Liver (tissue), 10 donors: ENCODE measurements at places on chromosomes 4 and X. TPM values are rescaled to one million over a fixed set of nuclear protein-coding genes. Genes with fewer than 3 reads are reported as not detected.
A peak's percentile ranks its signal among the peaks of the same experiment; 100 is the strongest.

DNA sequence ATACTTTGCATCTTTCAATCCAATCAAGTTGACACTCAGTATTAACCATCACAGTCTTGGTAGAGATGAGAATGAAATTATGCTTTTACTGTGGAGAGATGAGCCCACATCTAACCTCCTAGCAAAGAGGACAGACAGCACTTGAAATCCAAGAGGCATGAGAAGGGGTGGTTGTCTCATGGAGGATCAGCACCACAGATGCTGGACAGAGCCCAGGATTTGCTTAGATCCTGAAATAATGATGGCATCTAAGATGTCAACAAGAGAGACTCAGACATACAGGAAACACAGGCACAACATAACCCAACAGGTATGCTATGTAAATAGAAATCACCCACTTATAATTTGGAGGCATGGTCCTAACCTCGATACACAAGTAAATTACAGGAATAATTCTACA is 74.3 kb upstream of the VCX2 start:
- no peak overlapping the region for H3K4me3 ChIP-seq
- H3K4me1 ChIP-seq = no peaks in the 10 kb centered on the region
- no peak for DNase-seq
- H3K27ac ChIP-seq = no peak overlapping the region

GRCh38 chr4:69070590-69070989 is 25.7 kb upstream of the UGT2B7 start:
- no peaks in the 10 kb centered on the region for H3K27me3 ChIP-seq
- H3K4me1 ChIP-seq = peaks cover 4% of the 10 kb centered on the region
- no peak for DNase-seq
- H3K4me3 ChIP-seq = no peak overlapping the region
- H3K36me3 ChIP-seq = no peaks in the 10 kb centered on the region
- peak overlapping the region; percentile 62 for H3K27ac ChIP-seq

- H3K27me3 ChIP-seq = no peaks in the 10 kb centered on the region
- no peak overlapping the region for H3K4me3 ChIP-seq
- no peak for DNase-seq
- H3K36me3 ChIP-seq = no peaks in the 10 kb centered on the region
These were observed 214.2 kb downstream of the CLCN4 start for GRCh38 chrX:10370976-10371375.

GRCh38 chr4:93982255-93982654 is 153.7 kb downstream of the ATOH1 start:
- no peak overlapping the region for H3K4me3 ChIP-seq
- no peak overlapping the region for H3K27ac ChIP-seq
- H3K4me1 ChIP-seq = no peaks in the 10 kb centered on the region
- no peaks in the 10 kb centered on the region for H3K36me3 ChIP-seq
- H3K27me3 ChIP-seq = no peaks in the 10 kb centered on the region

DNA sequence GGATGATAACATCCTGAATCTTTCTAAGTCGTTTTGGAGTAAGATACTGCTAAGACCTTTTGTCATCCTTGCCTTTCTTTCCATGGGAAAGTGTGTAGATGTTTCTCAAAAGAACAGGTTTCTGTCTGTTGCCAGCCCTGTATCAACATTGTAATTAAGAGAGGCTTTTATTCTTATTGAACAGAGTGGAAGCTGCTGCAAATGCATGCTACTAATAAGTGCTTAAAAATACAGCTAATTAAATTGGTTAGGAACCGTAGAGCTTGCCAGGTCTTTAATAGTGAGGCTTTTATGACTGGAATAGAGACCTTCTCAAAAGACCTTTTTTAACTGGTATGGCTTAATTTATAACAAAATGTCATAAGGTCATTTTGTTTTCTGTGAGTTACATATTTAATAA is 34.4 kb downstream of the INTU start:
- no peaks in the 10 kb centered on the region for H3K36me3 ChIP-seq
- no peak overlapping the region for H3K4me3 ChIP-seq
- H3K27me3 ChIP-seq = no peaks in the 10 kb centered on the region
- no peaks in the 10 kb centered on the region for H3K4me1 ChIP-seq
- no peak overlapping the region for H3K27ac ChIP-seq

DNA sequence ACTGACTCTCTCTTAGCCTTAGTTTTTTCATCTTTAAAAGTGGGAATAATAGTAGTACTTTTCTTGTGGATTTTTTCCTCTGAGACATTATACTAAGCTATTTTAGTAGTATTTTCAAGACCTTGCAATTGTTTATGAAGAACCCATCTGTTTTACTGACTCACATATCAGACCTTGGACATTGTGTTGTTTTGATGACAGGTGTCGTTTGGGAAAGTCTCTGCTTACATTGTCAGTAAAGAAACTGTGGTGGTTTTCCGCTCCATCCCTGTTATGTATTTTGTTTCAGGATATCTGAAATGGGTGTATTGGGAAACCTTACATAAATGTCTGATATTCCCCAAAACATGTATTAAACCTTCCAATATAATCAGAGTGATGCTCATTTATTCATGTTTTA is 92.2 kb downstream of the STIM2 start:
- no peak overlapping the region for H3K27ac ChIP-seq
- no peaks in the 10 kb centered on the region for H3K27me3 ChIP-seq
- H3K4me3 ChIP-seq = no peak overlapping the region
- no peaks in the 10 kb centered on the region for H3K4me1 ChIP-seq
- no peak for DNase-seq
- H3K36me3 ChIP-seq = no peaks in the 10 kb centered on the region

Gene IGSF1
- total RNA-seq = 50.7 TPM

Gene NLRP2B
- not detected for total RNA-seq

DNA sequence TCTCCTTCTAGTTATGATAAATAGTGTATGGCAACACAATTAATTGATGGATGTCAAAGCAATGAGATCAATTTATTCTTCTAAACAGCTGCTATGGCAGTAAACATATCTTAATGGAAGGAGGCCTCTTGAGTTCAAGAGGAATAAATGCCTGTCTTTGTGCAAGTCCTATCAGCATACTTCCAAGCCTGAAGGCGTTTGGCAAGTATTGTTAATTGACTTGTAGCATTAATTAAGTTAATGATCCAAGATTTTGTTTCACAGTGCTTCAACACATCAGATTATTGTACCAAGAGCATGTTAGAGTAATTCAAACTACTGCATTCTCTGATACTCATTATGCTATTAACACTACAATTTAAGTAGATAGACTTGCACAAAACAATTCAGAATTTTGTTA is 144.8 kb downstream of the FAT4 start:
- no peak overlapping the region for H3K4me3 ChIP-seq
- no peaks in the 10 kb centered on the region for H3K36me3 ChIP-seq
- no peak overlapping the region for H3K27ac ChIP-seq
- DNase-seq = no peak

Gene CYBB
- total RNA-seq = 65.7 TPM

- H3K4me1 ChIP-seq = no peaks in the 10 kb centered on the region
- H3K4me3 ChIP-seq = no peak overlapping the region
- no peaks in the 10 kb centered on the region for H3K27me3 ChIP-seq
- H3K36me3 ChIP-seq = no peaks in the 10 kb centered on the region
- no peak overlapping the region for H3K27ac ChIP-seq
- no peak for DNase-seq
These were observed 8.3 kb upstream of the SPP1 start for GRCh38 chr4:87967193-87967592.

DNA sequence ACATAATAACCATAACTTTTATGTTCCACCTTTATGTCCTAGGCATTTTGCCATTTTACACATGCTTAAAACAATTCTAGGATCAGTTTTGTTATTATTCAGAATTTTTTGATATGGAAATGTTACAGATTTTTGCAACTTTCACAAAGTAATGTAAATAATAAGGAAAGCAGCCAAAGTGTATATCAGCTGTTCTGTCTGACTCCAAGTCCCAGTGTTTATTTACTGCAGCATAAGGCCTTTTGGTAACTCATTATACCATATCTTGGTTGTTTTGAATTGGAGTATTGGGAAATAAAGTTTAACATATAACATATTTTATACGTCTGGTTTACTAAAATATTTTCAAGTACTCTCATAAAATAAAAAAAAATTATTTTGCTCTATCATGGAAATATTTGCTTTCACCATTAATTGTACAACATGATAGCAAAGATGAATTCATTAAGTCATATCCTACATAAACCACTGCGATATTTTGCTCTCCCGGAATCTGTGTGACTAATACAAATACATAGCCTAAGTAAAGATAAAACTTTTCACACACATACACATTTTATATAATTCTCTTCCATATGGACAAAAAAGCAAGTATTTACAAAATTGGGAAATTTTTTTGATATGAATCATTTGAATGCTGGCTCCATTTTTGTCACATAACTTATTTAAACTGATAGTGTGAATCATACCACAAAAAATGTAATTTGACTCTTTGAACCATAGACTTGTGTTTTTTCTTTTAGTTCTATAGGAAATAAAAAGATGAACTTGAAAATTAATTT is 399.0 kb downstream of the PABPC4L start:
- no peaks in the 10 kb centered on the region for H3K36me3 ChIP-seq
- no peaks in the 10 kb centered on the region for H3K27me3 ChIP-seq
- no peak overlapping the region for H3K4me3 ChIP-seq
- H3K4me1 ChIP-seq = no peaks in the 10 kb centered on the region
- H3K27ac ChIP-seq = no peak overlapping the region

Gene PTTG2
- total RNA-seq = 0.92 TPM

GRCh38 chr4:133178956-133179355 is 29.9 kb downstream of the PCDH10 start:
- H3K4me1 ChIP-seq = no peaks in the 10 kb centered on the region
- no peak overlapping the region for H3K27ac ChIP-seq
- no peak overlapping the region for H3K4me3 ChIP-seq

Gene YY2
- total RNA-seq = 0.70 TPM

GRCh38 chrX:30296408-30297254 is 12.6 kb downstream of the NR0B1 start:
- no peaks in the 10 kb centered on the region for H3K4me1 ChIP-seq
- H3K27me3 ChIP-seq = no peaks in the 10 kb centered on the region
- no peak for DNase-seq
- H3K36me3 ChIP-seq = no peaks in the 10 kb centered on the region

- H3K36me3 ChIP-seq = no peaks in the 10 kb centered on the region
- H3K27ac ChIP-seq = no peak overlapping the region
- no peak overlapping the region for H3K4me3 ChIP-seq
- no peak for DNase-seq
- H3K27me3 ChIP-seq = no peaks in the 10 kb centered on the region
These were observed 124.6 kb downstream of the CORIN start for GRCh38 chr4:47713129-47713834.
